NCI-H187 treated with DMSO at 0.1 percent for 48 hours (cell line): ENCODE measurements at places on chromosomes 4 and X.

DNA sequence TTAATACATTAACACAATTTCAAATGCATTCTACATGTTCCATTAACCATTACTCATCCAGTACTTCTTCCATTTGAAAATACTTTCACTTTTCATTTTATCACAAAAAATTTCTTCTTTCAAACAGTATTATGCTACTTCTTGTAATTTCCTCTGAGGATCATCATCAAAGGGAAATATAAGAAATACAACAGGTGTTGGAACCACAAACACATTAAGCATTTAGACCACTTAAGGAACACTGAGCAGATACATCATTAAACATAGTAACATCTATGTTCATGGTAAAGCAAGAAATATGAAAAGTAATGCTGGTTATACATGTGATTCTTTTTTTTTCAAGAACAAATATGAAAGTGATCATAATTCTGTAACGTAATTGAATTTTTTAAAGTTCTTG is 2207.0 kb downstream of the ARAP2 start:
- DNase-seq, result no peak

DNA sequence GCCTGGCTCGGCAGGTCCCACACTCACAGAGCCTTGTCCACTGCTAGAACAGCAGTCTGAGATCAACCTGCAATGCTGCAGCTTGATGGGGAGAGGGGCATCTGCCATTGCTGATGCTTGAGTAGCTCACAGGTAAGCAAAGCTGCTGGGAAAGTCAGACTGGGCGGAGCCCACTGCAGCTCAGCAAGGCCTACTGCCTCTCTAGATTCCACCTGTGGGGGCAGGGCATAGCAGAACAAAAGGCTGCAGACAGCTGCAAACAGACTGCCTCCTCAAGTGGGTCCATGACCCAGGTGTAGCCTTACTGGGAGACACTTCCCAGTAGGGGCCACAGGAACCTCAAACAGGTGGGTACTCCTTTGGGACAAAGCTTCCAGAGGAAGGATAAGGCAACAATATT is 110.6 kb upstream of the ADAMTS3 start:
- no peak for DNase-seq

GRCh38 chr4:114827651-114828050 is 229.0 kb downstream of the UGT8 start:
- DNase-seq, result no peak

DNA sequence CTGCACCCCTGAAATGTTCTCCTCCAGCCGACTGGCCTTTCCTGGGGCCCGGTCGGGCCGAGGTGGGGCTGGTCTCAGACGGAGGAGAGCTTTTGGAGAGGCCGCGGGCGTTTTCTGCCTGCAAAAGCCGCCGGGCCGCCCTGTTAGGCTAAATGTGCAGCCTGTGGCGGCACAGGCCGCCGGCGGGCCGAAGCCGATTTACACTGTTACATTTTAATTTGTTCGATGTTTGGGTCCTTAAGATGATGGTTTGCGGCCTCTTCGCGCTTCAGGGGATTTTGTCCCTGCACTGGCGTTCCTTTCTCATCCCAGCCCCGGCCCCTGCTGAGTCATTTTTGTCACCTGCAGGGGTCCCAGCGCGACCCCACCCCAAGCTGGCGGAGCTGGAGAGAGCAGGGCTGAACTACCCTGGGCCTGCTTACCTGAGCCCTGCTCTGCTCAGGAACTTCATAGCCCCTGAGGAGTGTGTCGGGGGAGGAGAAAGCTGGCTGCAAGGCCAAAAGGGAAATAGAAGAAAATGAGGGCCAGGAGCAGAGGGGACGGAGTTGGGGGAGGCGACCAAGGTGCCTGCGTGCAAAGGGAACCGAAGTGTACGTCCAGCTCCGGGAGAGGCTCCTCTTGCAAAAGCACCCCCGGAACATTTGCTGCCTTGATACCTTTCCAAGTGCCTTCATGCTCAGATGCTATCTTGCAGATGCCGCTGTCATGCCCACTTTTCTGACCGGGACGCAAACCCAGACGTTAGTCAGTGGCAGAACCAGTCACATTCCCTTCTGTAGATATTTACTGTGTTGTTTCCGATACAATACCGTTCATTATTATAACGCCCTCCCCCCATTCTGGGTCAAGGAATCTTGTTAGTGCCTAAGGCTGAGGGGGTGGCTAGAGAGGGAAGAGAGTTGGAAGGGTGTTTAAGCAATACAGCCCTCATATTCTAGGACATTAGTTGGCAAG is 977 bp upstream of the RBBP7 start:
- no peak for DNase-seq

GRCh38 chr4:84952004-84952403 is 14.5 kb downstream of the WDFY3 start:
- DNase-seq, result no peak

- DNase-seq, result no peak
Observed at GRCh38 chrX:35101901-35102300, 159.3 kb downstream of the FAM47B start.

GRCh38 chr4:158327525-158327924 is 117.2 kb downstream of the TMEM144 start:
- no peak for DNase-seq

DNA sequence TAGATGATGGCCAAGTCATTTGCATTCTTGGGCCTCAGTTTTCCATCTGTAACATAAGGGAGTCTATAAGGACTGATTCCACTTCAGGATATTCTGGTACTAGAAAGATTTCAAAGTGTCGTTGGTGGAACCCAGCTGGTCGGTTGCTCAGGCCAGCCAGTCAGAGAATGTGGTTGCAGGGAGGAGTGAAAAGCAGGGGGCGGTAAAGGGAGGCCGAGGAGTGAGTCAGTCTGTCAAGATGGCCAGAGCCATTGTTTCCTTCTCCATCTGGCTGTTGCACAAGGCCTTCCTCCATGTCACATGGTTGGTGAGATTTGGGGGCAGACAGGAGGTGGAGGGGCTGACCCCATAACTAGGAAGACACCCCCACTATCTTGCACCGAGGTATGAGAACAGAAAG is 38.2 kb downstream of the STARD8 start:
- DNase-seq, result no peak

DNA sequence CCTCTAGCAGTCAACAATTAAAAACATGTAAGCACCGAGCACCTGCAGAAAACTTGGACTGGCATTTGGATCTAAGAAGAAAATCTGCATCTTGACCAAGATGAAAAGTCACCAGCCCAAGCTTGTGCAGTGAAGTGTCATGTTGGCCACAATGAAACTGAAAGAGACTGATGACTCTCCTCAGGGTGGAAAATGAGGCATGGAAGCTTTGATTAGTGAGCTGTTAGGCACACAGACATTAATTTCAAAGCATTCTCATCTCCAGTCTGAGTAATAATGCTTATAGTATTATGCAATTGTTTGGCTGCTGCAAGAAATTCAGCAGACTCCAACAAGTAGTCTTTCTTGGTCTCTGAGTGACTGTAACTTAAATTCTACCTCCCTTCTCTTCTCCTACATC is 150.1 kb downstream of the AR start:
- DNase-seq, result no peak

GRCh38 chr4:146577111-146577510 is 55.4 kb upstream of the SLC10A7 start:
- no peak for DNase-seq

GRCh38 chr4:106149026-106149425 is 167.0 kb downstream of the TBCK start:
- DNase-seq, result no peak

DNA sequence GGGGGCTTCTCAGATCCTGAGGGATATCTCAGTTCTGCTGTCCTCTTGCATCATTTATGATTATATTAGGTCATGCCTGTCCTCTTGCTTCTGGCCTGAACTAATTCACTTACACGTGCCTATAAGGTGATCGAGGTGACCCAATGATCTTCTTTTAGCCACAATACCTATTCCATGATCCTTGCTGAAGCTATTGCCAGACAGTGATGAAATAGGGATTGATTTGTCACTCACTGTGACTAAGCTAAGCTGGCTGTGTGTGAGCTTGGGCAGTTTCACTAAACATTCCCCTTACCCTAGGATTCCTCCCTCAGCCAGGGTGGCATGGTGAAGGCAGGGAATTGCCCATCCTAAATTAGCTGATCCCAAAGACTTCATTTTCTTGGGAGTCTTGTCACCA is 19.0 kb downstream of the HADH start:
- DNase-seq, result no peak

DNA sequence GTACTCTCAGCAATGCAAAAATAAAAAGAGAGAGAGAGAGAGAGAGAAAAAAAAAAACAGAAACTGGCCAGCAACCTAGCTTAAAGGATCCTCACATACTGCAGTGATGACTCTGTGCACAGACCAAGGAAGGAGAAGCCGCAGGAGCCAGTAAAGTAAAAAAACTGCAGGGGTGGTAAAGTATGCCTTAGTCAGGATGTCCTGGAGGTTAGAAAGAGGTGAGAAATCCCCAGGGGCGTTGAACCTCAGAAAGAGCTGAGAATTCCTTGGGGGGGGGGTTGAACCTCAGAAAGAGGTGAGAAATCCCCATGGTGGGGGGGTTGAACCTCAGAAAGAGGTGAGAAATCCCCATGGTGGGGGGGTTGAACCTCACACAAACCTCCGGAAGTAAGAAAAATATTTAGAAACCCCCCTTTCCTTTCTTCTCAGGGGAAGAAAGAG is 48.0 kb downstream of the MAGEA9 start:
- DNase-seq, result no peak

GRCh38 chr4:165905405-165906027 is 32.5 kb downstream of the TLL1 start:
- DNase-seq, result no peak

GRCh38 chr4:163474027-163474426 is 473 bp upstream of the TKTL2 start:
- DNase-seq, result no peak

- no peak for DNase-seq
Observed at GRCh38 chr4:77599378-77599777, 6.2 kb upstream of the CXCL13 start.

GRCh38 chr4:22515888-22516541 is at the start of gene ADGRA3:
ADGRA3 (minus strand) TSS chr4:22516066; CDS start chr4:22515784, 282 bp downstream.
- DNase-seq, result peak; percentile 16

- DNase-seq, result no peak
Observed at GRCh38 chr4:13836946-13837912, 209.7 kb upstream of the BOD1L1 start.

- no peak for DNase-seq
Observed at GRCh38 chr4:177809791-177810190, 367.6 kb upstream of the AGA start.

DNA sequence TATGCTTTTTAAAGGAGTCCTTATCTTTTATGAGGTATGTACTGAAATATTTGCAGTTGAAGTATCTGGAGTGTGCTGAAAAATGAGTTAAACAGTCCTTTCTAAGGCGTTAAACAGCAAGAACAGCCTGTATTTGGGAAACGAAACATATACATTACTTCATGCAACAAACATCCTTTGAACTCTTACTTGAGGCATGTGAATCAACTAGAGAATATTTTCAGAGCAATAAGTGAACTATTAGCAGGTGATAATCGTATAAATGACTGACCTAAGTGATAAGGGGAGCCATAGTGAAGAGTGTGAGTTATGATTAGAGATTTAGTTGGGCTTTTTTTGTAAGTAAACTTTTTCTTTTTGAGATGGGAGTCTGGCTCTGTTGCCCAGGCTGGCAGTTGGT is 45.9 kb upstream of the RHOH start:
- no peak for DNase-seq

- no peak for DNase-seq
Observed at GRCh38 chr4:11198516-11199305, 230.0 kb downstream of the HS3ST1 start.

GRCh38 chr4:109172301-109172700 is 130.2 kb downstream of the COL25A1 start:
- DNase-seq, result no peak

GRCh38 chr4:26780539-26780938 is 80.1 kb upstream of the STIM2 start:
- no peak for DNase-seq
